ENCODE measurements at places on chromosomes 5 and 9. TPM values are rescaled to one million over a fixed set of nuclear protein-coding genes. Genes with fewer than 3 reads are reported as not detected.

The PRRT1B gene
- not detected for total RNA-seq

The GPR151 gene
- not detected for total RNA-seq

The THOC3 gene
- 96.2 TPM for total RNA-seq

The GFI1B gene
- 0.06 TPM for total RNA-seq

The FCN2 gene
- total RNA-seq, result not detected

The IRX2 gene
- 5.3 TPM for total RNA-seq

All from LHCN-M2 (cell line).